ENCODE measurements at places on chromosomes 2 and 18. TPM values are rescaled to one million over a fixed set of nuclear protein-coding genes. Genes with fewer than 3 reads are reported as not detected.

DNA sequence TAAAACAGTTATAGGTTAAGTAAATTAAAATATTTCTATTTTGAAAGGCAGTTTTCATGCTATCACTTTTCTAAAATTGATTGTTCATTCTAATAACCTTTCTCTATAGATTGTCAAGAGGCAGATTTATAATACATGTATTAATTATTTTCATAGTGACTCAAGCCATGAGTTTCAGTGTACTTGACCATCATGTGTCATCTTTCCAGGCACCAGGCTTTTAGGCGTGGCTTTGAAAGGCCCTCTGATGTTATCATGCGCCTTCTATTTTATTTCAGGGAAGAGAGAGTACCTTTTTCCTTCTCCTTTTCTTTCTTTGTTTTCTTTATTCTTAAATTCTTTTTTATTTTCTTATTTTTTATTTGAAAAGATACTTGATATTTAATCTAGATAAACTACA, 128.3 kb upstream of the ETAA1 start:
- no peak overlapping the region for H3K27ac ChIP-seq
- H3K4me3 ChIP-seq: no peak overlapping the region
- peak; percentile 73 for DNase-seq
- no peaks in the 10 kb centered on the region for H3K4me1 ChIP-seq
- H3K36me3 ChIP-seq: no peaks in the 10 kb centered on the region

DNA sequence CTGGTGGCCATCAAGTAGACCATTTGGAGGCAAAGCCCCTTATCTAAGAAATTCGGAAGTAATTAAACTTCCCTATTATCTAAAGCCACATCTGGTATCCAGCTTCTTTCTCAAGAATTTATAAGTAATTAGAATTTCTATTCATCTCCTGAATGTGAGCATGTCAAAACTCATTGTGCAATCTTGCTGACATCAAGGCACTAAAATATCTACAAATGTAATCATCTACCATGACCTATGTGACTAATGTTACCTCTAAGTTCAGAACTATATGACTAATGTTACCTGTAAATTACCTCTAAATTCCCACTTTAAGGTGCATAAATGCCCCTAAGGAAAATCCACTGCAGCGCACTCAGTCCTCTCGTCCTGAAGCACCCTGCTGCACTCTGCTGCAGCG, 773.0 kb downstream of the CPS1 start:
- H3K36me3 ChIP-seq: no peaks in the 10 kb centered on the region
- peak; percentile 69 for DNase-seq
- no peak overlapping the region for H3K4me3 ChIP-seq
- peaks cover 17% of the 10 kb centered on the region for H3K27me3 ChIP-seq
- H3K27ac ChIP-seq: no peak overlapping the region

- no peaks in the 10 kb centered on the region for H3K4me1 ChIP-seq
- peak; percentile 8 for DNase-seq
- no peak overlapping the region for H3K27ac ChIP-seq
- H3K27me3 ChIP-seq: peaks cover 13% of the 10 kb centered on the region
- no peak overlapping the region for H3K4me3 ChIP-seq
Observed at GRCh38 chr18:71942433-71942832, 601.7 kb downstream of the CBLN2 start.

DNA sequence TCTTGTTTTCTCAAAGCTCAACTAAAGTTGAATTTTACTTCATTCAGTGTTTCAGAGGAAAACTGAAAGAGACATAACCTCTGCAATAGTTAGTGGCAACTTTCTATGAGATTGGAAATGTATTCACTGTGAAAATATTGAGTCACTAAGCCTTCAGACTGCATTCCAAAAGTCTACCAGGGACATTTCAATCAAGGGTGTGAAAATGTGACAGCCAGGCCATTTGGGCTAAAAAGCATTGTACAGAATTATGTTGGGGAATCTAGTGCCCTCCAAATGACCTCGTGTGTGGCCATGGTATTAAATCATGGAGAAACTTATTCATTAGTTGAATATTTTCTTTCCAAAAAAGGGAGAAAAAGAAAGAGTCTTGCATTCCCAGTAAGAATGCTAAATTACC, 251.9 kb downstream of the GRB14 start:
- H3K27me3 ChIP-seq: no peaks in the 10 kb centered on the region
- H3K4me3 ChIP-seq: no peak overlapping the region
- no peaks in the 10 kb centered on the region for H3K36me3 ChIP-seq
- no peak for DNase-seq

- DNase-seq: no peak
- no peak overlapping the region for H3K4me3 ChIP-seq
- peaks cover 2% of the 10 kb centered on the region for H3K4me1 ChIP-seq
- no peaks in the 10 kb centered on the region for H3K36me3 ChIP-seq
- no peaks in the 10 kb centered on the region for H3K27me3 ChIP-seq
- H3K27ac ChIP-seq: no peak overlapping the region
Observed at GRCh38 chr2:102437122-102437521, 14.2 kb downstream of the IL18RAP start.

DNA sequence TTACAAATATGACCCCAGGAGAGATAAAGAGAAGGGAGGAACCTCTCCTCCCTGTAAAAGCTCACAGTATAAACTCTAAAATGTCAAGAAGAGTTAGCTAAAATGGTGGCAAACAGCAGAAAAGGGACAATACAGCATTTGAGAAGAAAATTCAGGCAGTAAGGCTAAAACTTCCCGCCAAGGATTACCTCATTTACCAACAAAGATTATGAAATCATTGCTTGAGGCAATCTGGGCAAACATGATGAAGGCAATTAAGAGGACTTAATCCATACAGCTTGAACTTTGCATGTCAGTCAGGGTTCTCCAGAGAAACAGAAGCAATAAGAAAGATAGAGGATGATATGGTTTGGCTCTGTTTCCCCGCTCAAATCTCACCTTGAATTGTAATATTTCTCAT, 81.4 kb downstream of the CMPK2 start:
- H3K4me1 ChIP-seq: peaks cover 14% of the 10 kb centered on the region
- no peak overlapping the region for H3K27ac ChIP-seq
- peaks cover 6% of the 10 kb centered on the region for H3K36me3 ChIP-seq
- no peak overlapping the region for H3K4me3 ChIP-seq

BMP10 gene
- not detected for total RNA-seq

SPDYA gene
- total RNA-seq: 2.6 TPM

VWC2L gene
- total RNA-seq: not detected

NEMP2 gene
- total RNA-seq: 46.0 TPM

PAX8 gene
- 2.4 TPM for total RNA-seq

Data from MCF 10A (cell line).